Stimulated activated CD4-positive, alpha-beta T cell treated with anti-CD3 and anti-CD28 coated beads, Interleukin-2, amount 100 ng/mL, for 24 hours (primary cell): ENCODE measurements at places on chromosomes 6 and 20.

DNA sequence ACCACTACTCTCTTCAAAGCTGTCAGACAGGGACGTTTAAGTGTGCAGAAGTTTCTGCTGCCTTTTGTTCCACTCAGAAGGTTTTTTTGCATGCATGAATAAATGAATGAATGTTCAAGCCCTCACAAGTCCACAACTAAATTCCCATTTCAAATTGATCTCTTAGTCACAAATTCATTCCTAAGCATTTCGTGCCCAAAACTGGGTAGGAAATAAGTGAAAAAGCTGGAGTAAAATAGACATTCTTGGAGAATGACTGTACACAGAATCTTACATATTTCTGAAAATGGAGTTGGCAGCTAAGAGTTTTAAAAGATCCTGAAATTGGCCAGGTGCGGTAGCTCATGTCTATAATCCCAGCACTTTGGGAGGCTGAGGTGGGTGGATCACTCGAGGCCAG is 117.6 kb downstream of the PERP start:
- no peak for DNase-seq

DNA sequence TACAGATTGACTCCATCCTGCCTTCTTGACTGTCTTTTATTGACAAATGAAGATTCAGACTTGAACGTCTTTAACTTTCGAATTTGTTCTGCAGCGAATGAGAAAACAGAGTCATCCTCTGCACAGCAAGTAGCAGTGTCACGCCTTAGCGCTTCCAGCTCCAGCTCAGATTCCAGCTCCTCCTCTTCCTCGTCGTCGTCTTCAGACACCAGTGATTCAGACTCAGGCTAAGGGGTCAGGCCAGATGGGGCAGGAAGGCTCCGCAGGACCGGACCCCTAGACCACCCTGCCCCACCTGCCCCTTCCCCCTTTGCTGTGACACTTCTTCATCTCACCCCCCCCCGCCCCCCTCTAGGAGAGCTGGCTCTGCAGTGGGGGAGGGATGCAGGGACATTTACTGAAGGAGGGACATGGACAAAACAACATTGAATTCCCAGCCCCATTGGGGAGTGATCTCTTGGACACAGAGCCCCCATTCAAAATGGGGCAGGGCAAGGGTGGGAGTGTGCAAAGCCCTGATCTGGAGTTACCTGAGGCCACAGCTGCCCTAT is 12.2 kb downstream of the BRD2 start:
- DNase-seq, result no peak

DNA sequence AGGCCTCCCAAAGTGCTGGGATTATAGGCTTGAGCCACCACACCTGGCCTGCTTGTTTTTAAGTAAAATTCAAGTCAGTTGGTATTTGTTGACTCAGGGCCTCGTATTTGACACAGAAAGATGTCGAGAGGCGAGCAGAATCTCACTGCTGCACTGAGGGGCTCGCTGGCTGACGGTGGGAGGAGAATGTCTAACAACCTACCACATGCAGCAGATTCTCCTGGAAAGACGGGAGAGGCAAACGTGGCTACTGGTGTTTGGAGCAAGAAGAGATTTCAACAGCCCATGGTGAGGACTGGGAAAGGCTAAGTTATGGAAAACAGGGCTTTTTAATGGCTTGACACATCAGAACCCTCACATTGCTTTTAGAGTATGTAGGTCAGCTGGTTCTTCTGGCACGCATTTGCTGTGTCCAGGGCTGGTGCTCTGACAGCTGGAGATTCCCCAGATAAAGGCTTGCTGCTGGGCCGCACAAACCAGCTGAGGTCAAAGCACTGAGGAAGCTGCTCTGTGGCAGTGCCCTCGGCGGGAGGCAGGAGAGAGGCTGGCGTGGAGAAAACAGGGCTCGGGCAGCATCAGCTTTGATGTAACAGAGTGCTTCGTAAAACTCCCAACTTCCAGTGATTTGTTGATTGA is 84.2 kb upstream of the FRMD1 start:
- no peak for DNase-seq

DNA sequence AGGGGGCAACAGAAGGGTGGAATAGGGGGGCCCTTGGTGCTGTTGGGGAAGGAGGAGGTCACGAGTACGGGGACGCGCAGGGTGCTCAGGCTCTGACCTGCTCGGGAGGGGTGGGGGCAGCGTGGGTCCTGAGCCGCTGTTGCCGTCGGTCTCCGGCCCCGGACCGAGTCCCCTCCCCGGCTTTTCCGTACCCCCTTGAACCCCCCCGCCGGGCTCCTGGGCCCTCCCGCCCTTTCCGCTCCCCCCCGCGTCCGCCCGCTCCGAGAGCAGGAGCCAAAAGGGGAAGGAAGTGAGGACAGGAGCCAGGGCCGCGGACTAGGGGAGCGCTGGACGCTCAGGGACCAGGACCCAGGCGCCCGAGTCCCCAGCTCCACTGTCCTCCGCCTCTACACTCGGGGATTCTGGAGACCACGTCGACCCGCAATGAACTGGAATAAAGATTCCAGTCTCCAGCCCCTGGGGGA is at the start of gene RGL2:
Gene RGL2 (minus strand): TSS at position 170 of the 464 bp plus-strand sequence. CDS start 332 bp downstream, outside the sequence.
- DNase-seq, result peak; percentile 63

DNA sequence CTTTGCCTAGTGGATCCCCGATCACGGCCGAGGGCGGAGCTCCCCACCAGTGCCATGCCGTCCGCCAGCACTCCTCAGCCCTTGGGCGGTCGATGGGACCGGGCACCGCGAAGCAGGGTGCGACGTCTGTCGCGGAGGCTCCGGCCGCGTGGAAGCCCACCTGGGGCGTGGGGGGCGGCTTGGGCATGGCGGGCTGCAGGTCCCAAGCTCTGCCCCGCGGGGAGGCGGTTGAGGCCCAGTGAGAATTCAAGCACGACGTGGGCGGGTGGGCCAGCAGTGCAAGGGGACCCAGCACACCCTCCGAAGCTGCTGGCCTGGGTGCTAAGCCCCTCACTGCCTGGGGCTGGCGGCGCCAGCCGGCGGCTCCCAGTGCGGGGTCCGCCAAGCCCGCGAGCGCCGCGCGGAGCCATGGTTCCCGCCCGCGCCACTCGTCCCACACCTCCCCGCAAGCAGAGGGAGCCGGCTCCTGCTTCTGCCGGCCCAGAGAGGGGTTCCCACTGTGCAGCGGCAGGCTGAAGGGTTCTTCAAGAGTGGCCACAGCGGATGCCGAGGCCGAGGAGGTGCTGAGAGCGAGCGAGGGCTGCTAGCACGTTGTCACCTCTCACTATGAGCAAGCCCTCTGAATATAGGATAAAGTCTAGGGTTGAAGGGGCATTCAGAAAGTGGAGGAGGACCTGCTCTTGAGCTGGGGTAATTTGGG is 128.6 kb downstream of the GRM4 start:
- DNase-seq, result no peak
